ENCODE measurements at places on chromosomes 12 and 14. TPM values are rescaled to one million over a fixed set of nuclear protein-coding genes. Genes with fewer than 3 reads are reported as not detected.

Gene ZDHHC22
- total RNA-seq, result not detected

Gene ACTR6
- 33.5 TPM for total RNA-seq

Gene CMTM5
- not detected for total RNA-seq

Gene PLEKHH1
- 18.9 TPM for total RNA-seq

Gene ARHGEF25
- 8.3 TPM for total RNA-seq

GRCh38 chr14:23183479-23183878, at the start of gene SLC7A8:
Gene SLC7A8 (minus strand): TSS chr14:23183660. CDS start chr14:23182914, 746 bp downstream.
- H3K27ac ChIP-seq, result peak within 1 kb of the TSS; percentile 76
- no peaks in the 10 kb centered on the region for H3K4me1 ChIP-seq
- no peaks in the 10 kb centered on the region for H3K36me3 ChIP-seq
- DNase-seq, result peak; percentile 52

DNA sequence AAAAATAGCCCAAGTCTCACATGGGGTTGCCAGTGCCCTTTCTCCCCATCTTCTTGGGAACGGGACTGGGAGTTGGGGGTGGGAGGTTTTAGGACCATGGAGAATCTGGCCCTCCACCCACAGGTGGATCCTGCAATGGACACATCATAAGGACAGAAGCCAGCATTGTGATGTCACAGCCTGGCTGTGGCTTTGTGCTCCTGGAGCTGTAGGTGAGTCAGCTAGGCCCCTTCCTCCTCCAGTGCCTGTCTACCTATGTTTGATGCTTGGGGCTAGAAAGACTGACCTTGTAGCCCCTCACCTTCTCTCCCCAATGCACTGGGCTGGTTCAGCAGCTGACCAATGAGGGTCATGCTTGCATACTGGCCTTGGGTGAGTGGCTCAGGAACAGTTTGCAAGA, at the start of gene CCDC197:
Gene CCDC197 (plus strand): TSS at position 220 of the 400 bp plus-strand sequence. CDS start 831 bp downstream, outside the sequence.
- no peaks in the 10 kb centered on the region for H3K36me3 ChIP-seq
- no peaks in the 10 kb centered on the region for H3K4me1 ChIP-seq
- DNase-seq, result no peak
- H3K27me3 ChIP-seq, result peaks cover 10% of the 10 kb centered on the region
- H3K4me3 ChIP-seq, result no peak within 1 kb of the TSS

- DNase-seq, result no peak
- H3K27ac ChIP-seq, result no peak overlapping the region
- no peaks in the 10 kb centered on the region for H3K36me3 ChIP-seq
- no peak overlapping the region for H3K4me3 ChIP-seq
- H3K4me1 ChIP-seq, result no peaks in the 10 kb centered on the region
These were observed 18.9 kb downstream of the MNAT1 start for GRCh38 chr14:60753264-60754119.

DNA sequence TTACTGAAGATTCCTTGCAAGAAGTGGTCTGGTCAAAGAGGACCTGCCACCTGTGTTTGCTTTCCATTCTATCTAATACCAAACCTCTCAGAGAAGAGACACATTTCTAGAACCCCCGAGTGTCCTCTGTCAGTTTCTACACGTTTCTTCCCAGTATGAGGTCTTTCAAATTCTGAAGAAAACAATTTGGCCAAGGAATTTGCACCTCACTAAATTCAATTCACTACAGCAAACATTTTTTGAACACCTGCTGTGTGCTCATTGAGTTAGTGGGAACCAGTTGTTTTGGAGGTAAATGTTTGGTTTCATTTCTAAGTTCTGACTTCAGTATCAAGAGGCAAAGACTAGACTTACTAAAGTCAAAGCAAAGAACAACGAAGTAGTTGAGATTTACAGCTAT, 19.4 kb downstream of the GPR19 start:
- no peak overlapping the region for H3K27ac ChIP-seq
- no peak overlapping the region for H3K4me3 ChIP-seq
- H3K36me3 ChIP-seq, result no peaks in the 10 kb centered on the region
- no peak for DNase-seq

DNA sequence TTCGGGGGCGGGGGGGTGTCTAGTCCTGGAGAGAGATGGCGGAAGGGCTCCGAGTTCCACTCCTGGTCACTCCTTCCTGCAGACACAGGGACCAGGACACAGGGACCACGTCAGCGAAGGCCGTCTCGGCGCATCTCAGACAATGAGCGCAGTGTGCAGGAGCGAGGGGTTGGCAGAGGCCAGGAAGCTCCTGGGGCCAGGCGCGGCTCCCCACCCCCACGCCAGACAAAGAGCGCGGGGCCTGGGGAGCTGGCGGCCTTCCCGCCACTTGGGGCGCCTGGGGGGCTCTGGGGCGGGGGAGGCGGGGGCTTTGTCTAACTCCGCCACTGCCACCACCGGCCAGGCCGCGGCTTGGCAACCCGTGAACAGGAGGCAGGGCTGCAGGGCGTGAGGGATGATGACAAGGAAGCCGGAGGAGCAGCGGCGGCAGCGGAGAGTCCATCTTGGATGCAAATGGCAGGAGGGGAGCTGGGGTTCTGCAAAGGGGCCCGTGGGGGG, 2.2 kb downstream of the CDK2AP1 start:
- peak; percentile 71 for DNase-seq
- no peaks in the 10 kb centered on the region for H3K27me3 ChIP-seq
- H3K27ac ChIP-seq, result peak overlapping the region; percentile 96
- no peaks in the 10 kb centered on the region for H3K36me3 ChIP-seq

GRCh38 chr14:91056361-91056760, 4.1 kb downstream of the RPS6KA5 start:
- no peaks in the 10 kb centered on the region for H3K27me3 ChIP-seq
- no peaks in the 10 kb centered on the region for H3K36me3 ChIP-seq
- DNase-seq, result no peak
- H3K4me3 ChIP-seq, result no peak overlapping the region
- H3K27ac ChIP-seq, result no peak overlapping the region

DNA sequence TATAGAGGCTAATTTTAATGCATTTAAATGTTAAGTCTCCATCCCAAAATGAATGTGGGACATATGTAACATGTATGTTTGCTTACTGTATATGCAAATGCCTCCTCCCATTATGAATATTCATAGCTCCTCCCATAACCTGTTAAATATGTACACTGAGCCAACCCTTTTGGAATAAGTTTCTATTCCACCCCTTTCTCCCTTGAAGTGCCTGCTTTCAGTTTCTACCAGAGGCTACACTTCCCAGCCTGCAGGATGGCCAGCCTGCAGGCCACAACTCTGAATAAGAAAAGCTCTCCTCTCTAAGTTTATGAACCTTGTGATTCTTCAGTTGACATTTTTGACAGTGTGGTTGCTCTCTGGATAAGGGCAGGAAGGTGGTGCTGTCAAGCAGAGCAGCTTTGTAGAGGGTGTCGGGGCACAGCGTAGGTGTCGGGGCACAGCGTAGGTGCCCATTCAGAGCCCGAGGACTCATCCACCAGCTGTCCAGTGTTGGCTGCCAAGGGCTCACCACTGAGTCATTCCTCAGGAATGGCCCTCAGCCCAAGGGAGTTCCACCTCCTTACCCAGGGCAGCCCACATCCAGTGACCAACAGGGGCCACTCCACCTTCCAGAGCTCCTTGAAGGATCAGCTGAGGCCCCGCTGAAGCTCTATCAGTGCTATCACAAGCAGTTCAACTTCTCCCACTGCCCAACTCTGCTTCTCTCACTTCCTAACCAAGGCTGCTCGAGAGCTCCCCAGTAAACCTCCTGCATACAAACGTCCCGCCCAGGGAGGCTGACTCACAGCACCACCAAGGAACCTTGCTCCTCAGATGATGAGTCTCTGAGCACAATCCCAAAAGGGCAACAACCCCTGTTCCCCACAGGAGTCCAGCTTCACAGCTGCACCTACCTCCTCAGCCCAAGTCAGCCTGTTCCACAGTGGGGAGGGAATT, 31.4 kb downstream of the VWF start:
- DNase-seq, result peak; percentile 63
- no peaks in the 10 kb centered on the region for H3K36me3 ChIP-seq
- H3K4me1 ChIP-seq, result peaks cover 7% of the 10 kb centered on the region
- no peaks in the 10 kb centered on the region for H3K27me3 ChIP-seq
- no peak overlapping the region for H3K27ac ChIP-seq

DNA sequence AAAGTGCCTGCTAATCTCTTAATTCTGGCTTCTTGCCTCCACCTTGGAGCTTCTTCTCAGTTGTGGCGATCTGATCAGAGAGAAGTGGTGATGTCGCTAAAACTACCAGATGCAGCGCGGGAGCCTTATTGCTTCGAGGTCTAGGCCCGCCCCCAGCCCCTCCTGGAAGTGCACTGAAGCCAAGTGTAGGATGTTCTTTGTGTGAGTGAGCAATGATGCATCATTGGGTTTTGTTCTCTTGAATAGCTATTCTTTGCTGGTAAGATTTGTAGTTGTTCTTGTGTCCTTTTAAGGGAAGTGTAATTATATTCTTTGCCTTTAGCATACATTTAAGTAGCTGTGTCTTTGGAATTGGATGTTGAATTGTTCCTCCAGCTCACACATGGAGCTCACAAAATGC, 35.8 kb downstream of the MTHFD1 start:
- DNase-seq, result no peak
- no peak overlapping the region for H3K4me3 ChIP-seq
- no peaks in the 10 kb centered on the region for H3K4me1 ChIP-seq
- H3K27ac ChIP-seq, result no peak overlapping the region
